Activated T-helper 9 cell treated with anti-CD3 and anti-CD28 coated beads, Interleukin-2, amount 50 U/mL, for 16 hours (primary cell): ENCODE measurements at places on chromosomes 11 and 22.
A peak's percentile ranks its signal among the peaks of the same experiment; 100 is the strongest.

DNA sequence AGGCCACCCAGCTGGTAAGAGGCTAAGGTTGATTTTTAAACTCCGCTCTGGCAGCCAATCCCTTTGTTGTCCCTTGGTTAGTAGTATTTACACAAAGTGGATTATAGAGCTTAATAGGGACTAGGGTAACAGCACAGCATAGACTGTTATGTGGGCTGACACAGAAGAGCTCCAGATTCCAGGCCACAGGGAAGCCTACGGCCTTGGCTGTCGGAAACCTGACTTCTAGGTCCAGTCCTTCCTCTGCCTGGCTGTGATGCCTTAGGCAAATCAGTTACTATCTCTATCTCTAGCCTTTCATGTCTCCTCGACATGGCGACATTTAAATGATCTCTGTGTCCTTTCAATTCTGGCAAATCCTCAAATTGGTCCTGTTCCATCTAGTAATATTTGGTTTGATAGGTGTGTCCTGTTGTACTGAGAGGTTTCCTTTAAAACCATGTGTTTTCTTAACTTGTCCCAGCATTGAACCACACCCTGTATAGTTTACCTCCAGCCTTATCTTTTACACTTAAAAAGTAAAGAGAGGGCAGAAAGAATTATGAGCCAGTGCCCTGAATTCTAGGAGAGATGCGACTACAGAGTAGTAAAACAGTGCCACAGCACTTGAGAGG is 4.2 kb downstream of the MMP1 start:
- DNase-seq: no peak

DNA sequence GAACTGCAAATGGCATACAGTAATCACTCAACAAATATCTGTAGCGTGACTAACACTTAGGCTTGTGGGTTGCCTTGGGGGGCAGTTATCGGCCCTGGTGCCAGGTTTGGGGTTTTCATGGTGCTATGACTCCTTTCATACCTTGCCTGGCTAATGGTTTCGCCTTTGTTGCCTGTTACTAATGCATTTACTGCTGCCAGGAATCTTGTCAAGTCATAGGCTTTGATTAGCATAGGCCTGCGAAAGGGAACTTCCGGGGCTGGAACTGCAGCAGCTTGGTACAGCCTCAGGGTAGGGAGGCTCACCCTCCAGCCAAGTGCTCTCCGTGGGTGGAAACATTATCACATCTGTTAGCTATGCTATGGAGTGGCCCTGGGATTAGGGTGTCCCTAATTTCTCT is 13.2 kb downstream of the SLC25A18 start:
- DNase-seq: no peak

DNA sequence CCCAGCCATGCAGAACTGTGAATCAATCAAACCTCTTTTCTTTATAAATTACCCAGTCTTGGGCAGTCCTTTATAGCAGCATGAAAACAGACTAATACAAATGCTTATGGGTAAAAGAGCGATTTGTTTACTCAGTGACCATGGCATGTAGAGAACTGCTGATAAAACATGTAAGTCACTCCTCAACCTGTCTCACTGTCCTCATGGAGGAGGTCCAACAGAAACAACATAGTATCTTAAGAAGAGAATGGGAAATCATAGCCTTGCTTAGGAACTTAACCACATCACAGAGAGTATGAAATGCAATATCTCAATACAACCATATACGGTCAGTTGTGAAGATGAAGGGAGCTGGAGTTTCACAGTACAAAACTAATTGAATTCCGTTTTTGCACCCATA is 1734.0 kb upstream of the RAG2 start:
- no peak for DNase-seq

GRCh38 chr11:61295596-61295926 is 445 bp upstream of the VWCE start:
- DNase-seq: no peak

- DNase-seq: no peak
Observed at GRCh38 chr11:65482306-65482850, 16.5 kb upstream of the MALAT1 start.

- DNase-seq: no peak
Observed at GRCh38 chr11:70063555-70063954, 14.6 kb upstream of the ANO1 start.

GRCh38 chr22:21038405-21038804 is 6.0 kb upstream of the SLC7A4 start:
- DNase-seq: no peak

- DNase-seq: no peak
Observed at GRCh38 chr22:23245045-23245798, 64.9 kb downstream of the BCR start.

DNA sequence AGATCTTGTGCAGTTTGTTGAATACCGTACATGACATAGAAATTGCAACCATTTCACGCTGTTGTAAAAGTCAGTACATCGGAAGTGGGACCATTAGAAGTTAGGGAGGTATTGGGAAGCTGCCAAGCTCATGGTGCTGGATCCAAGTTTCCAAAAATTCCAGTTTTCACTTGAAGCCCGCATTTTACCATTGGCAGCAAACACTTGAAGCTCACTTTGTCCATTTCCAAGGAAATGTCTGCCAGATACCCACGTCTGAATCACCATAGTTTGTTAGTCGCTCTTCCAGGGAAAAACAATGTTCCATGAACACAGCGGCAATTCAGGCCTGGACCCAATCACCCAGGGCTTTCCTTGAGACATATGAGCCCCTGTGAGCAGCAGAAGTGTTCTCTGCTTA is 22.6 kb upstream of the PARVB start:
- DNase-seq: no peak

DNA sequence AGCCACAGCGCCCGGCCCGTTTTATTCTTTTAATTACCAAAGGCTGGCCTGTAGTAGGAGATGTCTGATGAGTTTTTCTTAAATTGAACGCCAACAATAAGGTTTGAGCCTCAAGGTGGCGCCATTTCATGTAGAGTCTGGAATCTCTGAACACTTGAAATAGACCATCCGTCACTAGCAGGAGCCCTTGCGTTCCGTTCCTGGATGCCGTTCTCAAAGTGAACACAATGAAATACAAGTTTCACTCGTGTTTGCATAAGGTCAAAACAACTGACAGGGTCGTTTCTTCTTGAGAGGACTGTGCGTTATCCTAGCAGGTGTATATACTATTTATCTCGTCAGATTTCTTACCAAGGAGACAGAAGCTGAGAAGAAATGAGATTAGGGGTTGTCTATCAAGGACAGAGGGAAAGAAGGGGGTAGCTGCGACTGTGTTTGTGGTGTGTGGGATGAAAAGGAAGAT is 18.7 kb upstream of the SCGB1D1 start:
- peak; percentile 32 for DNase-seq

DNA sequence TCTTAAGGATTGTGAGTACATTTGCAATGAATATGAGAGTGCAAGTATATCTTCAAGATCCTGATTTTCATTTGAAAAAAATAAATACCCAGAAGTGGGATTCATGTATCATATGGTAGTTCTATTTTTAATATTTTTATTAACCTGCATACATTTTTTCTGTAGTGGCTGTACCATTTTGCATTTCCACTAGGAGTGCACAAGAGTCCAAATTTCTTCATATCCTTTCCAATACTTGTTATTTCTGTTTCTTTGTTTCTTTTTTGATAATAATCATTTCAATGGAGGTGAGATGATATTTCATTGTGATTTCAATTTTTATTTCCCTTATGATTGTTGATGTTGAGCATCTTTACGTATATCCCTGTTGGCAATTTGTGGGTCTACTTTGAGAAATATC is 759.8 kb upstream of the CNTN5 start:
- no peak for DNase-seq

DNA sequence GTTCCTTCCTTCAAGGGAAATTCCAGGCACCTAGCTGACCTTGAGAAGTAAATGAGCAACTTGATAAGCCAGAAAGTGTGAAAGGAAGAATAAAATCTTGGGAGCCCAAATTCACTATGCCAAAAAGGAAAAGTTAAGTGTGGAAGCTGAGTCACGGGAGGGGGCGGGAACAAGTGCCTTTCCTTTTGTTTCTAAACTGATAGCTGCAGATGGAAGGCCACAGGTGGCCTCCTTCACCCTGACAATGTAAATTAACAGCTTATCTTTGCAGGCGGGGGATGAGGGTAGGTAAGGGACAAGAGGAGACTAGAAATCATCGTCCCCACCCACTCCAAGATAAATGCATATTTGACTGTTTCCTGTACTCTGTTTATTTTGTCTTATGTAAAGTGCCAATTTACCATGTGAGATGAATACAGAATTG is 36.4 kb upstream of the TREH start:
- DNase-seq: no peak

- DNase-seq: no peak
Observed at GRCh38 chr22:30754971-30755758, 60.5 kb downstream of the OSBP2 start.

GRCh38 chr11:118206391-118207031 is 18.3 kb downstream of the JAML start:
- DNase-seq: no peak

- no peak for DNase-seq
Observed at GRCh38 chr11:121282386-121282785, 10.2 kb upstream of the SC5D start.

GRCh38 chr22:35328472-35328885 is 28.8 kb downstream of the TOM1 start:
- DNase-seq: no peak

- no peak for DNase-seq
Observed at GRCh38 chr11:65853246-65853979, 4.6 kb downstream of the CFL1 start.

- no peak for DNase-seq
Observed at GRCh38 chr11:77103319-77103718, 679 bp downstream of the OMP start.

DNA sequence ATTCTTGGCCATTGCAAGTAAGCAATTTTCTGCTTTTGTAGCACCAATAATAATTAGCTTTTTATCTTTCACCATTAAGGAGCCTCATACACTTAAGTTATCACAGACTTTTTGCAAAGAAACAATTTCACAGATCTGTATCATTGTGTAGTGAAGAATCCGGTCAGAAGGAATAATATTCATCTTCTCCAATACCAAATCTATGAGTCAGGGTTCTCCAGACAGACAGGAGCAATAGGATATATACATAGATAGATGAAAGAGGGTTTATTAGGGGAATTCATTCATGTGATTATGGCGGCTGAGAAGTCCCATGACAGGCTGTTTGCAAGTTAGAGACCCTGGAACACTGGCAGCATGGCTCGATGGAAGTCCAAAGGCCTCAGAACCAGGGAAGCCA is 82.9 kb upstream of the UBASH3B start:
- DNase-seq: no peak

- no peak for DNase-seq
Observed at GRCh38 chr22:11307998-11308397, 4220.0 kb upstream of the OR11H1 start.

- peak; percentile 47 for DNase-seq
Observed at GRCh38 chr11:44556735-44557409, 8.6 kb upstream of the CD82 start.

DNA sequence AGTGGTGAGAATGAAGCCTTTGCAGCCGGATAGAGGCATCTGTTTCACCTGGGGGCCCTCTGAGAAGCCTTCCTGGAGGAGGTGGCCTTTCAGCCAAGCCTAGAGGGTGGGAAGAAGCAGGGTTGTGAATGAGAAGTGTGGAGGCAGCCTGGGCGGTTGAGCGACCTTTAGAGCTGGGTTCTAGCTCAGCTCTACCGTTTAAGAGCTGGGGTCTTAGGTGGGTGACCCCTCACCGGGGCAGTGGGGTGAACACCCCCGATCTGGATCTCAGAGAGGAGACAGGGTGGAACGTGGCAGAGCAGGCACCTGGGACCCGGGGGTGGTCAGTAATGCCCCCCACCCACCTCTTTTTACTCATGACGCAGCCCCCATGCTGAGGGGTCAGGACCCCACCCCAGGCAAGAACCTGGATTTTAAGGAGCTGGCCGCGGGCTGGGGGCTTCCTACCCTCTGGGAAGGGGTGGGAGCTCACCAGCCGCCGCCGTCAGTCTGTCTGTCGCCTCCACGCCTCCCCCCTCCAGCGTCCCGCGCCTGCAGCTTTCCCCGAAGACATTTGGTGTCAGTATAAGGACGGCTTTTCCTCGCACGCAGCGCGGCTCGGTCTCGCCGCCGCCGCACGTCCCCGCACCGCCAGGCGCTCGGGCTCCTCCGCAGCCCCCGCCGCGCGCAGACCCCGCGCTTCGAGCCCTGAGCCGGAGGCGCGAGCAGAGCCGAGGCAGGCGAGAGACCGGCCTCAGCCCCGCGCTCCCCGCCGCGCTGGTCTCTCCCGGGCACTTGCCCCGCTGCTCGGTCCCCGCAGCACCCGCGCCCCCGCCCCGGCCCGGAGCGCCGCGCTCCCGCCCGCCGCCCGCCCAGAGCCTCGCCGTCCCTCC is 13.3 kb upstream of the CACNA1I start:
- DNase-seq: no peak

GRCh38 chr11:65927904-65928397 is 8.7 kb downstream of the DRAP1 start:
- peak; percentile 57 for DNase-seq

GRCh38 chr11:87255589-87255988 is 217.9 kb downstream of the TMEM135 start:
- DNase-seq: no peak

DNA sequence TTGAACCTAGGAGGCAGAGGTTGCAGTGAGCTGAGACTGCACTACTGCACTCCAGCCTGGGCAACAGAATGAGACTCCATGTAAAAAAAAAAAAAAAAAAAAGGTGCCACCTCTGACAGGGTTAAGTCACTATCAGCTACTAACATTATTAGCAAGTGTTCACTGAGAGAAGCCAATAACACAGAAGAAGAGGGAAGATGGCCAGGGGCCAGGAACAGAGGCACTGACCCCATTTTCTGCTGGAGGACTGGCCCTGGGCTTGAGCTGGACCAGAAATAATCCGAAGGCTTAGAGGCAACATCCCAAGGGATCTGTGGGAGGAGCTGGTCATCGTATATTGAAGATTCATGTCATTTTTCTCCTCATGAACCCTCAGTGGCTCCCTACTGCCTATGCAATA is 5.0 kb downstream of the SLC5A1 start:
- DNase-seq: no peak

- DNase-seq: no peak
Observed at GRCh38 chr11:75823946-75824345, 8.9 kb downstream of the UVRAG start.

DNA sequence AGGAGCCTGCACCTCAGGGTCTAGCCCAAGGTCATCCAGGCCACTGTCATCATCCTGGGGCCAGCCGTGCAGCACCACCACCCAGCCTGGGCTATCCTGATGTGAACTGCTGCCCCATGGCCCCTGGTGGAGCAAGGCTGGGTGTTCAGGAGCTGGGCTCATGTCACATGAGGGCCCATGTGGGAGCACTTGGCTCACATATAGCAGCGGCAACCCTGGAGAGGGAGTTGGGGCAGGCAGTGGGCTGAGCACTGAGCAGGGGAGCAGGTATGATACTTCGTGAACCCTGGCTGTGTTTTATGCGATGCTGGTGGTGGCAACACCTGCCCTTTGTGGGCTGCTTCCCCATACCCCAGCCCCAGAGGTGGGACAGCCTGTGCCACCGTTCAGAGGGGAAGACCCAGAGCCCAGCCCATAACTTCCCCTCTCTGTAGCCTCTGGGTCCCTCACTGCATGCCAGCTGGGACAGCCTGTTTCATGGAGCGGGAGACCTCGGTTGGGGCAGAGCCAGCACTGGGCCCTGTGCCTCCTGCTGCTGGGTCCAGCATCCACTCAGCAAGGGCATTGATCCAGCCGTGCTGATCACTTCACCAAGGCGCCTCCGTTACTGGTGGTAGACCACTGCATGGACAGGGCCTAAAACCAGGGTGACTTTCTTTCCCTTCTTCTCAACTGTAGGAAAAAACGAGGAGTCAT is 62.5 kb upstream of the SUSD2 start:
- no peak for DNase-seq

GRCh38 chr11:65404638-65405339 is 17.8 kb upstream of the NEAT1 start:
- DNase-seq: no peak
